Dermis microvascular lymphatic vessel endothelial cell (primary cell): ENCODE measurements at places on chromosomes 13 and 19.

GRCh38 chr13:109163037-109163379 lies 533.6 kb downstream of the MYO16 start:
- no peak for DNase-seq

- no peak for DNase-seq
These were observed 4.3 kb upstream of the UTP14C start for GRCh38 chr13:52020191-52020590.

GRCh38 chr19:18457483-18458331 lies 19.8 kb upstream of the ISYNA1 start:
- no peak for DNase-seq

DNA sequence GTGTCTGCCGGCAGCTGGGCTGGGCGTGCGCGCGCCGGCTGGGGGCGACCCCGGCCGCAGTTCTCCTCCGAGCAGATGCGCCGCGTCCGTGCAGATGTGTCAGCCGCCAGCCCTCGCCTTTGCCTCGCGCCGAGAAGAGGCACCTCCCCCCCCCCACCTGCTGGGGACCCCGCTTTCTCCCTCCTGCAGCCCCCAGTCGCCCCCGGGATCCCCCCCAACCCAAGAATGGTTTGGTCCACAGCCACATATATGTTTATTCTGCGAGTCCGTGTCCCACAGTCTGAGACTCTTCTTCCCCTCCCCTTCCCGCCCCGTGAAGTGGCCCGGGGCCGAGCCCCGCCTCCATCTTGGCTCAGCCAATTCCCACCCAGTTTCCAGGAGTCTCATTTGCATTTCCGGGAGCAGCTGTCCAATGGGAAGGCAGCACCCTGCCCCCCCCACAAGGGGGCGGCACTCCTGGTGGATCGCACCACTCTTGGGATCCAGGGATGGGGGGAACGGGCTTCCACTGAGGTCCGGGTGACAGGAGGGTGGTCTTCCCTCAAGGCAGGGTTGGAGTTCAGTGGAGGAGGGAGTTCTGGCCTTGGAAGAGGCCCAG lies 8.6 kb downstream of the ISOC2 start:
- peak; percentile 6 for DNase-seq

GRCh38 chr13:112325142-112325808 lies 50.9 kb upstream of the SPACA7 start:
- no peak for DNase-seq

GRCh38 chr19:4971816-4972495 lies 3.0 kb downstream of the KDM4B start:
- DNase-seq: no peak

DNA sequence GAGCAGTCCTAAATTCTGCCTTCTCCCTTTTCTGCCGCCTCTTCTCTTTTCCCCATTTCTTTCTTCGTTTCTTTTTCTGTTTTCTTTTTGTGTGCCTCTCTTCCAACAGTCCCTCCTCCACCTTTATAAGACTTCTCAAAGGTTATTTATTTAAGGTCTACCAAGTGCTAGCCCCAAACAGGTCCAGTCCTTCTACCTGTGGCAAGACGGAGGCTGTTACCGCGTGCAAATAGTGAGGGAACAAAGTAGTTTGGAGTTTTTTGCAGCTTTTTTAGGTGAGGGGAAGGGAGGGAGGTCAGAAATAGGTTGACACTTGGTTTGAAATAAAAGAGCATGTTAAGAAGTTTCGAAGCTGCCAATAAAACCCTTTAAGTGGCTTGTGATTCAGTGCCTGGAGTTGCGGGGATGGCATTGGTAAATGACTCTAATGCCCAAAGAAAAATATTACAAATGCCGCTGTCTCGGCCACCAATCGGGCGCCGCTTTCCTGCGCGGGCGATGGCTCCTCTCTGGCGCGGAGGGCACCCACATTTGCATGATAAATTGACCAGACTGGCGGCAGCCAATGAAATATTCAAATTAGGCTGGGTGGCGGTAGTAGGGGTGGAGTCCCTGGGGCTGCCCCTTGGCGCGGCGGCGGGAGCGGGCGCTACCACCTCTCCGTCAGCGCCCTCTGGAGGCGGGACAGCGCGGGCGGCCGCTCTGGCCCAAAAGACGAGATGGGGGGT lies 7.5 kb upstream of the TSHZ3 start:
- DNase-seq: no peak

GRCh38 chr13:52043675-52044074 lies 19.2 kb downstream of the UTP14C start:
- no peak for DNase-seq

DNA sequence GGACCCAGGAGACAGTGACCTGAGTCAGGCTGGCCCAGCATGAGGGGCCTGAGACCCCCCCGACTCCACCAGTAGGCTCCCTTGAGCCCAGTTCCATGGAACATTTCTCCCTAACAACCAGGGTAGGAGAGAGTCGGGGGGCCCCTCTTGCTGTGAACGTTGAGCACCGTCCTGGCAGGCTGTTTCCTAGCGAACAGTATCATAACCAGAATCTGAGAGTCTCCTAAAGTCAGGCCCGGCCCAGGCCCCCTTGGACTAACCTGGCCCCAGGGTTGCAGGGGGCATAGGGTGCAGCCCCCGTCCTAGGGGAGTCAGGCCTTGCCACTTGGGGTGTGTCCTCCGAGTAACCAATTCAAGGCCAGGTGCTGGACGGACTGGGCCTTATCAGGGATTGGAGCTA lies 13.7 kb downstream of the TMEM150B start:
- DNase-seq: no peak

GRCh38 chr13:46621792-46622629 lies 69.0 kb downstream of the LRCH1 start:
- DNase-seq: no peak

DNA sequence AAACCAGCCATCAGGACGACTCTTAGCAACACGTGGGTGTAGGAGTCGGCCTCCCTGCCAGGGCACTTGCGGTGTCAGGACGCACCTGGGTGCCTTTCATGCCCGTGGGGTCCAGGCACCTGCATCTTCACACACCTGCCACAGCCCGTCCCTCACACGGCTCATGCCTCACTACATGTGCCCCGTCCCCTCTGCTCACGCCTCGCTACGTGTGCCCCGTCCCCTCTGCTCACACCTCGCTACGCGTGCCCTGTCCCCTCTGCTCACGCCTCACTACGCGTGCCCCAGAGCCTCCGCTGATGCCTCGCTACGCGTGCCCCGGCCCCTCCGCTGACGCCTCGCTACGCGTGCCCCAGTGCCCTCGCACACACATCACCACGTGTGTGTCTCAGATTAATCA lies 58.0 kb upstream of the F7 start:
- DNase-seq: no peak

- no peak for DNase-seq
These were observed 200.4 kb downstream of the KLF12 start for GRCh38 chr13:73933795-73934194.

- no peak for DNase-seq
These were observed 1.0 kb downstream of the GADD45GIP1 start for GRCh38 chr19:12955996-12956395.

GRCh38 chr13:99865420-99865930 lies 106.1 kb downstream of the ZIC5 start:
- no peak for DNase-seq

GRCh38 chr13:94753327-94753726 lies 41.0 kb upstream of the SOX21 start:
- DNase-seq: no peak

GRCh38 chr19:43780706-43781525 lies at the start of gene KCNN4:
KCNN4 (minus strand) TSS chr19:43780973; CDS start chr19:43780861, 112 bp downstream.
- no peak for DNase-seq

DNA sequence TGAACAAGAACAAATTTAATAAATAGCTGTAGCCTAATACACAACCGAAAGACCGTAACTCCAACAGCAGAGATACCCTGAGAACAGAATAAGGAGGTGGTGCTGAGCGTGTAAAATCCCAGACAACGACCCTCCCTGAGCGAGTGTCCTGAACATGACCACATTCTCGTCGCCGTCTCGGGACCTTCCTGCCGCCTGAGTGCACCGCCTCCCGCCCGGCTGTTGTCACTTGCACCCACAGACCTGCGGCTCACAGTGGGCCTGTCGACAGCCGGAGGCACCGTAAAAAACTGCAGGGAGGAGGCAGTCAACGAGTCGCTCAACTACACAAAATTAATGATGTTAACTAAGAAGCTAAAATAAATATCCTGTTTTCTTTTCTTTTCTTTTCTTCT lies 35.8 kb upstream of the GRTP1 start:
- DNase-seq: no peak

DNA sequence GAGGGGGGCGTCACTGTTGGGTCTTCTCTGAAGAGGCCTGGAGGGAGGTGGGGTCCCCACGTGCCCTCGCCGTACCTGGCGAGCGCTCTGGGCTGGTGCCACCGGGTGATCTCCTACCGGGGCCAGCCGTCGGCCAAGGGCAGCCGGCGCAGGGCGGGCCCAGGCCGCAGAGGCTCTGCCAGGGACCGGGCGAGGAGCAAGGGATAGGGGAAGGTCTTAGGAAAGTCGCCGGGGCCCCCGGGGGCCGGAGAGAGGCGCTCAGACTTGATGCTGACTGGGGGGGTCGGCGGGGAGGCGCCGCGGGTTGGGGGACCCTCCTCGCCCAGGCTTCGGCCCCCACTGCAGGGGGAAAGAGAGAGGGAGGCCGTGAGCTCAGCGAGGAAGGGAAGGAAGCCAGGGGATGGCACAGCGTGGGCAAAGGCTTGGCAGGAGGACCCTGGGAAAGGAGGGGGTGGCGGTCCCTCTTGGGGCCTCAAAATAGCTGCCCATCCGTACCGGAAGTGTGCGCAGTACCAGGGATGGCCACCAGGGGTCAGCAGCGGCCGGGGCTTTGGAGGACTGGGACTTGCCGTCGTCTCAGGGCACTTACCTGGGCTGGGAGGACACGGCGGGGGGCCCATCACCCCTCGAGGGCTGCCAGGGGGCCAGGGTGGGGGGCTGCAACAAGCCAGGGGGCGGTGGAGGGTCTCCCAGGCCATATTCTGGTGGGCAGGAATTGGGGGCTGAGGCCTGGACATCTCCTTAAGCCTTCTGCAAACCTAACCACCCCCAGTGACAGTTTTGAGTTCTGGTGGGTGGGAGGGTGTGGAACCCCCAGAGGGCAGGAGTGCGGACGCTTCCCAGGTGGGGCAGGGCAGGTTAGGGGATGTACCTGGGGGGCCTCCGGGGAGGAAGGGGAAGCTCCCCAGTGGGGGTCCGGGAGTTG lies 7.7 kb upstream of the TMEM161A start:
- peak; percentile 41 for DNase-seq

GRCh38 chr19:42325896-42326771 lies 699 bp downstream of the MEGF8 start:
- DNase-seq: no peak

DNA sequence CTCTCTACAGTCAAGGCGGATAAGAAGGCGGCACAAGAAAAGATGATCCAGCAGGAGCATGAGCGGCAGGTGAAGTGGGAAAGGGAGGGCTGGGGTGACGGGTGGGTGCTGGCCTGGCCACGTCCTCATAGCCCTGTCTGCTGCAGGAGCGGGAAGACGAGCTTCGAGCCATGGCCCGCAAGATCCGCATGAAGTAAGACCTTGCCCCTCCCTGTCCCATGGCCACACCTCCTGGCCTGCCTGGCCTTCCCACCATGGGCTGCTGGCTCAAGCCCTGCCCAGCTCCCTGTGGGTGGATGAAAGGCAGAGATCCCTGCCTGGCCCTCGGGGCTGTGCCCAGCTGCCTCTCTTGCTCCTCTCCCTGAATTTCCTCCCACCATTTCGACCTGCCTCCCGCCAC lies 7.2 kb downstream of the ZNF296 start:
- DNase-seq: no peak

- DNase-seq: no peak
These were observed 1.8 kb downstream of the ZNF175 start for GRCh38 chr19:51572908-51573307.

DNA sequence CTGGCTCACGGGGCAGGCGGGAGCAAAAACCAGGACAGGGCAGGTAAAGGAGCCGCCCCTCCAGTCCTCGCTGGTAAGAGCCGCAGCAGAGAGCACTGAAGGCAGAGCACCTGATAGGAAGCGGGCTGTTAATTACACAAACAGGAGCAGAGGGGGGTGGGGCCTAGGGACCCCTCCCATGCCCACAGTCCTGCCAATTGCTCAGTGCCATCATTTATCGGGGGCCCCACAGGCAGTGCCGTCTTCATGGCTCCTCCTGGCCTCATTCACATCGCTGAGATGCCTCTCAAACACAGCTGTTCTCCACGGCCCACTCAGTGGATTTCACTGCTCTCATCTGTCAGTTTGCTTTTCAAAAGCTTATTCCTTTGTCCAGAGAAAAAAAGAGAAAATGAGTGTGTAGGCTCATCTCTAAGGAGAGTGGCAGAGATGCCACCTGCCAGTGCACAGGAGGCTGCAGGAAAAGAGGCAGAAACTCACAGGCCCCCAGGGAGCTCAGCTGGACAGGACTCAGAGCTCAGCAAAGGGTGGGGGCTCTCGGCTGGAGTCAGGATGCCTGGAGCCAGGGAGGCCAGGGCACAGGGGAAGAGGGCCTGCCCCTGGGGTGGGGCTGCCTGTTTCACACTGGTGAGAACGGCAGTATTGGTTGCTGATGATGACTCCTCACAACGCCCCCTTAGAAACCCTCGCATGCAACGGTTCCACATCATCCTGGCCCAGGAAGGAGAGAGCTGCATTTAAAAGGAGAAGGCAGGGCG lies 174.6 kb downstream of the COL4A1 start:
- DNase-seq: no peak

- no peak for DNase-seq
These were observed 3.0 kb upstream of the KCTD12 start for GRCh38 chr13:76889254-76889653.

DNA sequence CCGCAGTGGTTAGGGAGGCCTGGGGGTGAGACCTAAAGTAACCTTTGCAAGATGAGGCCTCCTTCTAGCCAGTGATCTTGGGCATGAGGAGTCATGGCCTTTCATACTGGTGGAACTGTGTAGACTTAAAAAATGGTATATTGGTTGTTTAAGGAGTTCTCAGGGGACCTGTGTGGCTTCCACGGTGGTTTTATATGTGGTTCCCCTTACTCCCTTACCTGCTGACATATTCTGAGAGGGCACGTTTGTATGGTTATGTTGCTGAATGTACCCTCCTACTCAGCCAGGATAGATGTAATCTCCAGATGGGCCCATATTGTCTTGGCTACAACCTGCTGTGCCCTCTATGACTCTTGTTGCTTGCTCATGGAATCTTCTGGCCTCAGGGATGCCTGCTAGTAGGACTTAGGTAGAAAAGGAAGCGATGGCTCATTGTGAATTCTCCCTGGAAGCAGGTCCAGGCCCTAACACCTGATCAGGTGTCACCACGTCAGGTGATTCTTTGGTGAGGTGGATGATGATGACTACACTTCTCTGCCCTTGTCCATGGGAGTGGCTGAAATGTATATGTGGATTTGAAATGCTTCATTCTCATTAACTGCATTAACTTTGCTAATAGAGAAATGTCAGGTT lies 1.8 kb downstream of the ZNF460 start:
- no peak for DNase-seq

GRCh38 chr13:113115363-113116205 lies 7.0 kb upstream of the F10 start:
- DNase-seq: no peak

GRCh38 chr13:112885782-112886268 lies 83.2 kb upstream of the MCF2L start:
- DNase-seq: peak; percentile 74

- DNase-seq: no peak
These were observed 17.9 kb downstream of the PPP1R37 start for GRCh38 chr19:45110851-45111266.

GRCh38 chr19:37980419-37981170 lies 73.6 kb downstream of the SIPA1L3 start:
- no peak for DNase-seq

- no peak for DNase-seq
These were observed 139.1 kb downstream of the ZNF675 start for GRCh38 chr19:23547816-23548430.
